Adrenal gland (tissue), 19 donors: ENCODE measurements at places on chromosomes 5 and 9. TPM values are rescaled to one million over a fixed set of nuclear protein-coding genes. Genes with fewer than 3 reads are reported as not detected.

DNA sequence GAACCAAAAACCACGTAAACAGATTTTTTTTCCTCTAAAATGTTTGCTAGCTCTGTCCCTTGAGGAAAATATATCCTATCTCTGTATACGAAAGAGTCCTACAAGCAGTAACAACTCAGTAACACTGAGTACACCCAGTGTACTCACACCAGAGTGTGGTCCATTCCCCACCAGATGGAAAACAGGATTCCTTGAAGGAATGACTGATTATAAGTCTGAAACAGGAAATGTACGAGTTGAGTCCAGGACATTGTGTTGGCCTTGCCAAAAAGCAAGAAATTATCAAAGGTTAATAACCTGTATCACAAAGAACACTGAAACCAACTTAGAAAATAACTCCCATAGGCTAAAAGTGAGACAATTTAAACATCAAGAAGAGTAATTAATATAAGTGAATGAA is 20.4 kb downstream of the GOLPH3 start:
- H3K27me3 ChIP-seq: no peaks in the 10 kb centered on the region
- no peak overlapping the region for H3K27ac ChIP-seq
- no peak overlapping the region for H3K4me3 ChIP-seq
- peaks cover 69% of the 10 kb centered on the region for H3K4me1 ChIP-seq

DNA sequence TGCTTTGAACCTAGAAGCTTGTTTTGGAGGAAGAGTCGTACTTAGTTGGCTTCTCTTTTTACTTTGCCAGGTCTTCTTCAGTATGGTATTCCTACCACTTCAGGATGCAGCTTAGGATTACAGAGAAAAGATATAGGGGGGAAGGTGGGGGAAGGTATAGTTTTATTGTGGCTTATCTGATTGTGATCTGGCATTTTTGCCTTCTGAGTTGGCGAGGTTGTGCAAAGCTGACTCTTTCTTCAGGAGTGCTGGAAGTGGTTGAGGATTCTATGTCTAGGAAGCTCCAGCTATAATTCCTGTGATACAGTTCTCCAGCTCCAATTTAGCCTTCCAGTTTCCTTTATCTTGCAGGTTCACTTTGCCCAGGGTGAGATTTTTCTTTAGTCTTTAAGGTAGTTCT is 7.0 kb downstream of the CDC42SE2 start:
- H3K36me3 ChIP-seq: no peaks in the 10 kb centered on the region
- H3K4me1 ChIP-seq: no peaks in the 10 kb centered on the region
- no peak for DNase-seq
- H3K4me3 ChIP-seq: no peak overlapping the region

GRCh38 chr5:53545744-53546143 is 14.7 kb upstream of the NDUFS4 start:
- no peak for DNase-seq
- H3K36me3 ChIP-seq: no peaks in the 10 kb centered on the region
- no peak overlapping the region for H3K27ac ChIP-seq
- H3K27me3 ChIP-seq: no peaks in the 10 kb centered on the region
- H3K4me3 ChIP-seq: no peak overlapping the region

GRCh38 chr9:15373881-15374280 is 48.8 kb upstream of the SNAPC3 start:
- H3K27me3 ChIP-seq: no peaks in the 10 kb centered on the region
- no peak overlapping the region for H3K4me3 ChIP-seq
- no peaks in the 10 kb centered on the region for H3K36me3 ChIP-seq
- no peaks in the 10 kb centered on the region for H3K4me1 ChIP-seq
- DNase-seq: no peak
- H3K27ac ChIP-seq: no peak overlapping the region

GRCh38 chr5:179212870-179213269 is 132.4 kb downstream of the ADAMTS2 start:
- no peak for DNase-seq
- H3K36me3 ChIP-seq: no peaks in the 10 kb centered on the region
- no peak overlapping the region for H3K4me3 ChIP-seq
- no peaks in the 10 kb centered on the region for H3K4me1 ChIP-seq

- no peak overlapping the region for H3K27ac ChIP-seq
- peaks cover 8% of the 10 kb centered on the region for H3K4me1 ChIP-seq
- DNase-seq: no peak
These were observed 212.8 kb downstream of the PIK3R1 start for GRCh38 chr5:68428231-68428811.

GRCh38 chr5:112779531-112779930 is 41.8 kb downstream of the APC start:
- no peak overlapping the region for H3K27ac ChIP-seq
- no peaks in the 10 kb centered on the region for H3K27me3 ChIP-seq
- no peak for DNase-seq
- H3K36me3 ChIP-seq: peaks cover 22% of the 10 kb centered on the region

GRCh38 chr9:72322678-72323077 is 42.3 kb downstream of the ZFAND5 start:
- no peak overlapping the region for H3K4me3 ChIP-seq
- no peak overlapping the region for H3K27ac ChIP-seq
- no peak for DNase-seq
- no peaks in the 10 kb centered on the region for H3K27me3 ChIP-seq

The PCDHA10 gene
- polyA plus RNA-seq: 0.32 TPM

The POLE3 gene
- 23.6 TPM for polyA plus RNA-seq

The QRFP gene
- polyA plus RNA-seq: not detected

The PCDHGA12 gene
- 5.6 TPM for polyA plus RNA-seq

The PRELID1 gene
- polyA plus RNA-seq: 217 TPM
